Effector memory CD4-positive, alpha-beta T cell (primary cell): ENCODE measurements at places on chromosomes 7 and 10.

DNA sequence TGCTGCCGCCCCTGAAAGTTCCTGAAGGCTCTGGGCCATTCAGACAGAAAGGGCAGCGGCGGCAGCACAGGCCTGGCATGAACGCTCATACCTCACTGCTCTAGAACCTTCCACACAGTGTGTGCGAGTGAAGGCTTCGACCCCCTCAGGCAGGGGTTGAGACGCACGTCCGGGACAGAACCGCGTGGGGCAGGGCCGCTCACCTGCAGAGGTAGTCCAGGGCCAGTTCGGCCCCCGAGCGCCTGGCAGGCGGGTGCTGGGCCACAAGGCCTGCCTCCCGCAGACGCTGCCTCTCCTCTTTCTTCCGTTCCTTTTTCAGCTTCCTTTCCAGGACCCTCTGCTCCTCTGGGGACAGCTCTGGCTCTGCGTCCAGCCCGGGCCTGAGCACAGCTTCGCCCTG, 26.8 kb downstream of the CYP2W1 start:
- no peak overlapping the region for H3K27ac ChIP-seq
- H3K4me1 ChIP-seq = peaks cover 5% of the 10 kb centered on the region
- no peak for DNase-seq
- no peak overlapping the region for H3K4me3 ChIP-seq
- no peaks in the 10 kb centered on the region for H3K27me3 ChIP-seq

- H3K4me3 ChIP-seq = no peak overlapping the region
- H3K27ac ChIP-seq = no peak overlapping the region
- no peaks in the 10 kb centered on the region for H3K36me3 ChIP-seq
- no peak for DNase-seq
- H3K4me1 ChIP-seq = no peaks in the 10 kb centered on the region
Observed at GRCh38 chr10:104368381-104368780, 14.7 kb downstream of the CFAP58 start.

DNA sequence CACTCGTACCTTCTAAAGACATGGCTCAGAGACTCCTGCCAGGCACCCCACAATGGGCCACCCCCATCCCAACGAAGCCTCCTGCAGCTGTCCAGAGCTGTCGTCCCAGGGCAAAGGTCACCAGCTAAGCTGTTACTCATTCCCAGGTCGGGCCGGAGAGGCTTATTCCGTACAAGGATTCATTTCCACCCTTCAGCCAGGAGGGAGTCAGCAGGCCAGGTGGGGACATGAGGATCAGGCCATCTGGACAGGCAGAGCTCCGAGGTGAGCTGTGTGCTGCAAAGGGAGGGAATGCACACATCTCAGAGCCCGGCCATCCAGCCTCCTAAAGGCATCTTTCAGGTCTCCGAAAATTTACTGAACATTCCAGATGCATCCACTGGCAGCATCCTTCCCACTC, 63.9 kb upstream of the NANOS1 start:
- no peak overlapping the region for H3K27ac ChIP-seq
- H3K36me3 ChIP-seq = no peaks in the 10 kb centered on the region
- no peaks in the 10 kb centered on the region for H3K4me1 ChIP-seq
- DNase-seq = no peak
- H3K4me3 ChIP-seq = no peak overlapping the region
- H3K27me3 ChIP-seq = no peaks in the 10 kb centered on the region

DNA sequence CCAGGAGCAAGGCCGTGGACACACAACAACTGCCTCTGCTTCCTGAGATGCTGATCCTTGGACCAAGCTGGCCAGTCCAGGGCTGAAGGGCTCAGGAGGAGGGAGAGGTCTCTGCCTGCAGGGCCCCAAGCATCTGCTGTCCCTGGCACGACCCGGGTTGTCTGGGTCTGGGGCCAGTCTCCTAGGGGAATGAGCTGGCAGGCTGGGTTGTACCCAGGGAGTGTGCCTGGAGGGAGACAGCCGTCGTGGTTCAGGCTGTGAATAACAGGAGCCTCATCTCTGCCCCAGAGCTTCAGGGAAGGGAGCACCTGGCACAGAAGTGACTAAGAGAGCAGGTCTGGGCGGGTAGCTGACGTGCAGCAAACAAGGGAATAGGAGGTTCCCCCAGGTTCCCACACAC, 17.9 kb upstream of the SERPINE1 start:
- no peak overlapping the region for H3K27ac ChIP-seq
- H3K27me3 ChIP-seq = no peaks in the 10 kb centered on the region
- no peak for DNase-seq
- no peaks in the 10 kb centered on the region for H3K4me1 ChIP-seq
- no peaks in the 10 kb centered on the region for H3K36me3 ChIP-seq

GRCh38 chr10:11551916-11552602, 59.4 kb downstream of the USP6NL start:
- H3K36me3 ChIP-seq = no peaks in the 10 kb centered on the region
- DNase-seq = no peak
- H3K27ac ChIP-seq = no peak overlapping the region
- no peak overlapping the region for H3K4me3 ChIP-seq
- H3K27me3 ChIP-seq = no peaks in the 10 kb centered on the region

DNA sequence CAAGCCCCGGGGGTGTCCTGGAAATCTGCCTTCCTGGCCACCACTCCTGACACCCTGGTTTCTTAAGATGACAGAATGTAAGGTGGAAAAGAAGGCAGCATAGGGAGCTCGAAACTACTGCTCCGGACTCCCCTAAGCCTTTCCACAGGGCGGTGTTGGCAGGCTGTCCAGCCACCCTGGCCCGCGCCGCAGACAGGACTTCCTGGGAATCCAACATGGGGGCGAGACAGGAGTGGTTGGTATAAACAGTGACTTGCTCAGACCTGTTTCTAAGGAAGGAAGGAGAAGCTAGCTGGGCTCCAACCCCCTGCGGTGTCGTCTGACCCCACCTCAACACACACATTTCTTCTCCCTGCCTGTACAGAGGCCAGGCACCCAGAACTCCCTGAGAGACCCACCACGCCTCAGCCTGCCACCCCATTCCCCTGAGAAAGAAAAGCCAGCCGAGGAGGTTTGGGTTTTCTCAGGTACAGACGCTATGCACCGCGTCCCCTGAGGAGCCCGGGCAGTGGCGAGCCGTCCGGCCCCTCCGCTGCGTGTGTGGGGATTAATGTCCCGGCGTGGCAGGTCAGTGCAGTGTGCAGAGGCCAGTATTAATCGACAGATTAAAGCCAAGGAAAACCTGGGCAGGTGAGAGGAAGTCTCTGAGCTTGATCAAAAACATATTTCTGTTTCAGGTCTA, 349.6 kb upstream of the MKI67 start:
- no peak overlapping the region for H3K4me3 ChIP-seq
- no peak for DNase-seq
- no peak overlapping the region for H3K27ac ChIP-seq
- H3K27me3 ChIP-seq = no peaks in the 10 kb centered on the region
- no peaks in the 10 kb centered on the region for H3K4me1 ChIP-seq
- no peaks in the 10 kb centered on the region for H3K36me3 ChIP-seq

GRCh38 chr7:69419934-69420333, 178.3 kb upstream of the AUTS2 start:
- H3K27ac ChIP-seq = no peak overlapping the region
- DNase-seq = no peak
- no peak overlapping the region for H3K4me3 ChIP-seq
- H3K4me1 ChIP-seq = no peaks in the 10 kb centered on the region

DNA sequence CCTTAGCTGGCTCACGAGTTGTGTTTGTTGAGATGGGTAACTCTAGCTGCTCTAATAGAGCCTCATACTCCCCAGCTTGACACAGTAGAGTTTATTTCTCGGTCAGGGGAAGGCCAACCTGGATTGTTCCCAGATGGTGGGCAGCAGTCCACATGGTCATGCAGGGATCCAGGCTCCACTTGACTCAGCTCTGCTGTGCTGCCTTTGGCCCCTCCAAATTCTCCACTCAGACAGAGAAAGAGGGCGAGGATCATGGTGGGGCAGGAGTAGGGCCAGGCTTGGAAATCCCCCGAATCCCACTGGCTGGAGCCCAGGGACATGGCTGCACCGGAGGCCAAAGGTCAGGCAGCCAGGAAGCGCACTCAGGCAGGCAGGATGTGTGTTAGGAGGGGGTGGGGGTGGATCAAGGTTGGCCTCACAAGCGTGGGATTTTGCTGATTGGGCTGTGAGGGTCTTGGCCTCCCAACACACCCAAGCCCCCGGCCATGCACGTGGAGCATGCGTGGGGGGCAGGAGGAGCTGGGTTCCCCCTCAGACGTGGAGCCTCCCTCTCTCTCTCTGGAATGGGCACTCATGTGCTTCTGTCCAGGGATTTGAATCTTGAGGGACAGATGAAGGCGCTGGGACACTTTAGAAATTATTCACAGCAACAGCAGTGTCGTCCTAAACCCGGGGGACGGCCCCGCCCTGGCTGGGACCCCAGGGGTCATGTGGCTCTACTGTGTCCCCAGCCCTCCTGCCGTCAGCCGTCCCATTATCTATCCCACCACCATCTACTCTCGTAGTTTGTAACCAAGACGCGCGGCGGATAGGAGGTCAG, 44.8 kb downstream of the PDGFA start:
- no peak overlapping the region for H3K27ac ChIP-seq
- no peaks in the 10 kb centered on the region for H3K27me3 ChIP-seq
- H3K36me3 ChIP-seq = no peaks in the 10 kb centered on the region
- no peak overlapping the region for H3K4me3 ChIP-seq

DNA sequence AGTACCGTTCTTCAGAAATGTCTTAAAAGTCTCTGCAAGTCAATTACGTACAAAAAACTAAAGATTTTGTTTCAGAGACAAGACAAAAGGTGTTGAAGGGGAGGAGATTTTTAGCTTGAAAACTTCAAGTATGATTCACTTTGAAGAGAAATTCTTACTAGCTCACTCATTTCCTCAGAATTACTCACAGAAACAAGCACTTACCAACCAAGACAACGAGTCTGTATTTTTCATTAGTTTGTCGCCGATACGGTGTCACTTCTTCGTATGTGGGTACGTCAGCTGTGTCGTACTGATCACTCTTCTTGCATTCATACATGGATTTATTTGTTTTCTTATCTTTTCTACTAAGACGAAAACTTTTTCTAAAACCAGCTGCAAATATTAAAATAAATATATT, 90.6 kb upstream of the ODAD2 start:
- DNase-seq = no peak
- H3K4me1 ChIP-seq = no peaks in the 10 kb centered on the region
- H3K36me3 ChIP-seq = peaks cover 22% of the 10 kb centered on the region
- no peak overlapping the region for H3K4me3 ChIP-seq
- no peak overlapping the region for H3K27ac ChIP-seq
- H3K27me3 ChIP-seq = no peaks in the 10 kb centered on the region

DNA sequence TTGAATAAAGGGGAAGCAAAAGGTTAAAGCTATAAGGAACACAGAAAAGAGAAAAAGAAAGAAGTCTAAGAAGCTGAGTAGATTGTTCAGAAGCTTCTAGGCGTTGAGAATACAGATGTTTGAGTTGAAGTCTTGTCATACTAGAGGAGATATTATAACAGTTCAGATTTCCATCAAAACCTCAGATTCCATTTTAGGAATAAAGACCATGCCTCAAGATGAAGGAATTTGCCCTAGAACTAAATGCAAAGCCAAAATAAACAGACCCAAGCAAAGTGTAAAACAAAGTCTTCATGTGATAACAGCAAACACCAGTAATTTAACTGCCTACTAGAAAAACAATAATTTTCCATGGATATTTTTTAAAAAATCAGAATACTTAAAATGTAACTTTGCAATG, 476.5 kb upstream of the POT1 start:
- DNase-seq = no peak
- H3K27me3 ChIP-seq = no peaks in the 10 kb centered on the region
- H3K4me3 ChIP-seq = no peak overlapping the region
- no peak overlapping the region for H3K27ac ChIP-seq
- H3K4me1 ChIP-seq = no peaks in the 10 kb centered on the region

DNA sequence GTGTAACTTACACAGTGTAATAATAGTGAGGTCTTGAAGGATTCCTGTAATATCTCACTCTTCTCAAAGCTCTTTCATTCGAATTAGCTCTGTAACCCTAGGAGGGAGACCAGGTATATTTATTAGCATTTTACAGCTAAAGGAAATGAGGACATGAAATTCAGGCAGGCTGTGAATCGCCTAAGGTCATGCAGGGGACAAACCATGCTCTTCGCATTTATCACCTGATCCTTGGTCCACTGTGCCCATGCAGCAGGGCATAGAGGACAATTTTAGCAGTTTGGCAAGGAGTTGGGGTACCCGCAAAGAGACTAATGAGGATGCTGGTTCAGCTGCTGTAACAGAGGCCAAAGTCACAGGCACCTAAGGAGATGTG, 14.8 kb upstream of the LAMB1 start:
- H3K27me3 ChIP-seq = no peaks in the 10 kb centered on the region
- H3K27ac ChIP-seq = no peak overlapping the region
- DNase-seq = no peak
- H3K4me3 ChIP-seq = no peak overlapping the region
- H3K36me3 ChIP-seq = no peaks in the 10 kb centered on the region

DNA sequence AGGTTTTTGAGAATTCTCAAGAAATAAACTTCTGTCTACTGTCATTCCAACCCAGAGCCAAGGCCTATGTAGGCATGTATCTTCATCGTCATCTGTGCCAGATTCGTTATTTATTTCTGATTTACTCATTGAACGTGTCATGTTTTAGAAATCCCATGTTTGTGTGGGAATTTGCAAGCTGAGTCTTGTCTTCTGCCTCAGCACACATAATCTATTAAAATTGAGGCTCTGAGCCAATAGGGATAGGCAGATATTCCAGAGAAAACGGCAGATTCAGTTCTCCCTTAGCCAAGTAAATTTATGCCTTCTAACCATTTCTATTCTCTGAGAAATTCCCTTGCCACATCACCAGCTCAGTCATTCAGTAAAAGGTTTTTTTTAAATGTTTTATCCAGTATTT, 444.6 kb downstream of the REEP3 start:
- no peaks in the 10 kb centered on the region for H3K27me3 ChIP-seq
- H3K4me3 ChIP-seq = no peak overlapping the region
- no peak overlapping the region for H3K27ac ChIP-seq

DNA sequence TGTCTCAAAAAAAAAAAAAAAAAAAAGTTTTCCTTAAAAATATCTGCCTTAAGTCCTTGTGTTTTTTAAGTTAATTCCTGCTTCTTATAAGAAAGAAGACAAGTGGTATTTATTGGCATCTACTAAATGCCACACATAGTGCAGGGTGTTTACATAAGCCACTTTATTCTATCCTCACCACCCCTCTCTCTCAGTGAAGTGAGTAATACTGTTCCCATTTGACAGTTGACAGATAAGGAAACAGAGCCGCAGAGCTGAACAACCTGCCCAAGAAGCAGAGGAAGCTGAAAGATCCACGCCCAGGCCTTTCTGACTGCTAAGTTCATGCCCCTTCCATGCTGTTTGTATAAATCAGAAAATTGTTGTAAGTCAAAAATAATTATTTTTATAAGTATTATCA, 54.1 kb downstream of the ABLIM1 start:
- no peak overlapping the region for H3K4me3 ChIP-seq
- no peaks in the 10 kb centered on the region for H3K4me1 ChIP-seq
- H3K36me3 ChIP-seq = no peaks in the 10 kb centered on the region
- no peak for DNase-seq
- H3K27ac ChIP-seq = no peak overlapping the region

DNA sequence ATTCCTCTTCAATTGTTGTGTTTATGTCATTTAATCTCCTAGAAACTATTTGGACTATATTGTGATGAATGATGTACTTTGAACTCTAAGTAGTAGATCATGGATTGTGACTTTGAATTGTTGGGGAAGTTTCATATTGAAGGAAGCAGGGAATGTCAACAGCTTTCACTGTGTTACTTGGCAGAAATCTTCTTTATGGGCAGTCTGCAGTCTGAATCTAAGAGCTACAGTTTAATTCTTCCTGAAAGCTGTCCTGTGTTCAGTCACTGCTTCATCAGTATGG, 91.6 kb downstream of the PPP1R9A start:
- no peak overlapping the region for H3K27ac ChIP-seq
- H3K36me3 ChIP-seq = no peaks in the 10 kb centered on the region
- no peaks in the 10 kb centered on the region for H3K27me3 ChIP-seq
- H3K4me3 ChIP-seq = no peak overlapping the region
- no peak for DNase-seq

- H3K36me3 ChIP-seq = no peaks in the 10 kb centered on the region
- H3K4me1 ChIP-seq = peaks cover 8% of the 10 kb centered on the region
- no peak for DNase-seq
Observed at GRCh38 chr10:91006752-91007346, 86.0 kb upstream of the ANKRD1 start.
